ENCODE measurements at places on chromosomes 5 and 9. TPM values are rescaled to one million over a fixed set of nuclear protein-coding genes. Genes with fewer than 3 reads are reported as not detected.
A peak's percentile ranks its signal among the peaks of the same experiment; 100 is the strongest.

Gene PROB1
- total RNA-seq, result 3.9 TPM

- no peak for DNase-seq
Observed at GRCh38 chr9:88567870-88568269, 32.9 kb downstream of the NXNL2 start.

- no peak for DNase-seq
Observed at GRCh38 chr9:68496356-68496755, 44.3 kb downstream of the TMEM252 start.

- DNase-seq, result no peak
Observed at GRCh38 chr5:151255621-151256286, 2.8 kb downstream of the GM2A start.

- peak; percentile 81 for DNase-seq
Observed at GRCh38 chr9:130701059-130702022, 7.8 kb downstream of the EXOSC2 start.

DNA sequence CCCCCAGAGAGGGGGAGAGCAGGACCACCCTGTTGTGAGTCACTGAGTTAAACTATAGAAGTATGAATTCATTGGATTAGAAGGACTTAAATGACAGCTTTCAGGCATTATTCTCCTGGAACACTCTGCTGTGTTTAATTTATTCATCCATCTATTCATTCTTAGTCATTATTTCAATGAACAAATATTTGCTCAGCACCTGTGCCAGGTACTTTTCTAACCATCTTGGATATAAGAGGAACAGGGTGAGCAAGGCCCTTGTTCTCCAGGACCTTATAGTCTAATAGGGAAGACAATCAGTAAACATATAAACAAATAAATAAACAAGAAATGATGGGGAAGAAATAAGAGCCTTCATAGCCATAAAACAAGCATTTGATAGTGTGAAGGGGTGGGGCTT is 483.9 kb upstream of the BRINP1 start:
- DNase-seq, result no peak

- DNase-seq, result no peak
Observed at GRCh38 chr5:116681334-116682013, 106.9 kb upstream of the SEMA6A start.

GRCh38 chr9:71741926-71742648 is 26.2 kb downstream of the CEMIP2 start:
- DNase-seq, result peak; percentile 90

DNA sequence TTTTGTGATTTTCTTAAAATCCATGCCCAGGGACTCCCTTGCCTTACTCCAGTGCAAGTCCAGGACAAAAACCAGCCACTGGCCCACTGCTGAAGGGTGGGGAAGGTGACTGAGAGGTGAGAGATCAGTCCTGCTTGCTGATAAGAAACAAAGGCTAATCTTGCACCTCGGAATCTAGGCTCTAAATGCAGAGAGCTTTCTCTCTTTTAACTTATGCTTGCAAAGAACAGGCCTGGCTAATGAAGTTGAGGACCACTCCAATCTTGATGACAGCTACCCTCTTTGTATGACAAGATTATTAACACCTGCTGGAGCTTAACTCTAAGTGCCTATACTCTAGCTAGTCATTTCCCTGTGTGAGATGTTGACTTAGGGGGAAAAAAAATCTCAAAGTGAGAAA is 8.8 kb downstream of the TLE1 start:
- no peak for DNase-seq

DNA sequence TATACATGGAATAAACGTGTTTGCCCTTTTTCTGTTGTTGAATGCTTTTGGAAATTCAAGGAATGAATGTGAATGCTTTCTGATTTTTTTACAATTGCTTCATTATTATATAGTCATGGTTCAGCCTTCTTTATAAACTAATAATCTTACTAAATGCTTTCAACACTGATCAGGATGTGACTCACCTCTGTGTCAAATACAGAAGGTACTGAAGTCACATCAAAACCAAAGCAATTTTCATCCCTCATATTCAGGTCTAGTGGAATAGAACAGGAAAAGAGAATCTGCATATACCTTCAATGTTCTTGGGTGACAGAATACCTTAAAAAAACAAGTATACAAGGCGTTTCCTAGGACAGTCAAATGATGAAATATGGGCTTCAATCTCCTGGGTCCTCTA is 170.7 kb downstream of the PDE4D start:
- no peak for DNase-seq

DNA sequence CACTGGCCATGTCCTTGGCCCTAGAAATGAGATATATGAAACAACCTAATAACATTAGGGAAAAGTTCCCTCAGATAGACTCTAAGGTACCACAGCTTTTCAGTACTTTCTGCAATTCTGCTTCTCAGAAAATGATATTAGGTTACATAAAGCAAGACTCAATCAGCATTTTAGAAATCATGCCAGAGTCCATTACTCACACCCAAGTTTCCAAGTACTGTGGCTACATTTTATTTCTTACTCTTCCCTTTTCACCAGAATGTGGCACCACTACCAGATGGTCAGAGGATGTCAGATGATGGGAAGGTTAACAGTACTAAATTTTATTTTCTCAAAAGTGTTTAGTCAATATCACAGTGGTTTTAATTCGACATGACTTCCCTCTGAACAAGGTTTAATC is 217.2 kb downstream of the MLLT3 start:
- no peak for DNase-seq

Data from fibroblast of villous mesenchyme (primary cell).